ENCODE measurements at places on chromosomes 1 and 21. TPM values are rescaled to one million over a fixed set of nuclear protein-coding genes. Genes with fewer than 3 reads are reported as not detected.

DNA sequence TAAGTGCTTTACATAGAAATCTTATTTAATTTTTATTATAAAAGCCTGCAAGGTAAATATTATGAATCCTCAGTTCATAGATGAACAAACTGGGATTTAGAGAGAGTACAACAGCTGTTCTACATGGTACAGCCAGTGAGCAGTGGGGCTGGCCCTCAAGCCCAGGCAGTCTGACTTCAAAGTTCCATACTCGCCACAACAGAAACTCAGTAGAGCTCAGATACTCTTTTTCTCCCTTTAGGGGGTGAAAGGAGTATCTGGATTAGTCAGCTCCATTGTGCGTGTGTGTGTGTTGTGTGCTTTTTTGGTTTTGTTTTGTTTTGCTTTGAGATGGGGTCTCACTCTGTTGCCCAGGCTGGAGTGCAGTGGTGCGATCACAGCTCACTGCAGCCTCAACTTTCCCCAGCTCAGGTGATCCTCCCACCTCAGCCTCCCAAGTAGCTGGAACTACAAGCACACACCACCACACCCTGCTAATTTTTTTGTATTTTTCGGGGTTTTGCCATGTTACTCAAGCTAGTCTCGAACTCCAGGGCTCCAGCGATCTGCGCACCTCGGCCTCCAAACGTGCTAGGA, 378.5 kb downstream of the SMYD3 start:
- DNase-seq, result no peak

OR6K3 gene
- not detected for total RNA-seq

DNA sequence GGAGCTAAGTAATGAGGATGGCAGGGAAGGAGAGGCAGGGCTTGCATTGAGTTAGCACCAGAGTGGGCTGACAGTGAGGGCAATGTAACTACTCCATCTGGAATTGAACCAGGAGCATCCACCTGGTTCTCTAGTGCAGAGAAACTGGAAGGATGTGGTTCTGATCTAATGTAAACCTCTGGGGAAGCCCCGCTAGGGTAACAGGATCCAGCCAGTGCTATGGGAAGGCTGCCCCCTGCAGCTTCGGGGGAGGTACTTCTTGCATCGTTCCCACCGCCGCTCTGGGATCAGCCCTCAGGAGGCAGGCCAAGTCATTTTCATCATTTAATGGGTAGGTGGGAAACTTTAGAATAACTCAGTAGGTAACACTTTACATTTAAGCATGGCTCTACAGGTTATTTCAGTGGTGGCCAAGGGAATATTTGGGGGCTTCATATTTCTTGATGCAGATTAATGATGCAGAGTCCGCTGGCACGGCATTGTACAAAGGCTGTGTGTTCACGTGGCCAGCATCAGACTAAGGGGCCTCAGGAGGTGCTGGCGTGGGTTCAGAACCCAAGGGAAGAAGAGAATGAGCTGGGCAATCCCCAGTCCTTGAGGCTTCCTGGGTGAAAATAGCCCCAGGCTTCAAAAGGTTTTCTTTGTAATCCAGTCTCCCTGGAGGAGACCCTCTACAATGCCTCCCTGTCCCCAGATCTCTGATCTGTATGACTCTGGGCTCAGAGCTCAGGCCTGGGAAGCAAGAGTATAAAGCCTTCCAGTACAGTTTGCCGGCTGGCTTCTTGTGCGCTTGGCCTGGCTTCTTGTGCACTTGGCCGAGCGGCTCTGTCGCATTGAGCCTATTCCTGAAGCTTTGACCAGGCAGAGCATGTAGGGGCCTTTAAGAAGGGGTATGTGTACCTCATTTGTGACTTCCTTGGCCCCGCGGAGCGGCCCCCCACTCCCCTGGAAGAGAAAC, 26.4 kb upstream of the KAZN start:
- no peak for DNase-seq

DNA sequence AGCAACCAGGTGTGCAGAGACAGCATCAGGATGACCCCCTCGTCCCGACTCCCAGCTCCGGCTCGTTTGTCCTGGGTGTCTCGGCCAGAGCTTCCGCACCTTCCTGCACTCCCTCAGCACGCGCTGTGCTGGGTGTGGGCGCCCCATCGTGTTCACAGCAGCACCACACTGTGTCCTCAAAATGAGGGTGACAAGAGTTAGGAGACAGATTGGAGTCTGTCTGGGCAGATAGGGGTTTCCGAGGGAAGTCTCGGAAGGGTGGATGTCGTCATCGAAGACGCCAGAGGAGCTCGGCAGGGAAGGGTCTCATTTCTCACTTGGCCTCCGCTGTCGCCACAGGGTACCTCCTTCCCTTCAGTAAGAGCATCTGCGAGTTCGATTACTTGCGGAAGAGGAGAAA, 4.1 kb downstream of the CCDC27 start:
- DNase-seq, result no peak

DNA sequence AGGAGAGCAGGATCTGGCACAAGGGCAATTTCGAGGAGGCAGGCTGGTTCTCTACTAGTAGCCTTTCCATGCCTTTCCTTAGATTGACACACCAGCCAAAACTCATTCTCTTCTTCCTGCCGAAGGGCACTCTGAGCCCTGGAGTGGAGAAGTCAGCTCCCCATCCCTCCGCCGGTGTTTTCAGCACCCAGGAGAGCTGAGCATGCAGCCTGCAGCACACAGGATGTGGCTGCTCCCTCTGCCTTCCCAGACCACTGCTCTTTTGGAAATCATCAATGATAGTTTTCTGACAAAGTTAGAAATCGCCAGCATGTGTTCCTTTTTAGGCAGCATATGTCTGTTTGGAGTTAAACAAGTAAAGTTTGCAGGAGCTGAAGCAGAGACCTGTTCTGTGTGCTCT, 11.7 kb downstream of the RNU5D-1 start:
- no peak for DNase-seq

LHX8 gene
- total RNA-seq, result not detected

GRCh38 chr21:45865106-45865835, 116.3 kb upstream of the COL6A1 start:
- DNase-seq, result no peak

DNA sequence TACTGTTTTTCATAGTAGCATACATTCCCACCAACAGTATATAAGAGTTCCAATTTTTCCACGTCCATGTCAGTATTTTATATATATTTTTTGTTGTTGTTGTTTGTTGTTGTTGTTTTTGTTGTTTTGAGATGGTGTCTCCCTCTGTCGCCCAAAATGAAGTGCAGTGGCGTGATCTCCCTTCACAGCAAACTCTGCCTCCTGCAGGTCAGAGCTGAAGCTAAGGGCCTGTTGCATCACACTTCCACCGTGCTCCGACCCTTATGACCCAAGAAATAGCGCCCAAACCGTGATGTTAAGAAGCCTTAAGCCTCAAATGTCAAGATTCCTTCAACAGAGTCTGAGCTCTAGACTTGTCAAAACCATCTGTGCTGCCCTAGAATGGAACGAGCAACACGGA, 2032.3 kb downstream of the MRPL39 start:
- DNase-seq, result no peak

CGN gene
- 4.9 TPM for total RNA-seq

DNA sequence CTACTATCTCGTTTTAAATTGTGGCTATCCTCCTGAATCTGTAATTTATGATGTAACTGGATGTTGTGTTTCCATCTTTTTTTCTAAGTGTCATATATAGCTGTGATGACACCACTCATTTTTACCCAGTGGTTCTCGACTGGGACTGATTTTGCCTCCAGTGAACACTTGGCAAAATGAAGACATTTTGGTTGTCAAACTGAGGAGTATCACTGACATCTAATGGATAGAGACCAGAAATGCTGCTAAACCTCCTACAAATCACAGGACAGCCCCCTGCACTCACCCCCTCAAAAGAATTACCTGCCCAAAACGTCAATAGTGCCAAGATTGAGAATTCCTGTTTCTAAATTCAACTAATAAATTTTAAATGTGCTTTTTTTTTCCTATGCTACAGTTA, 1.9 kb downstream of the TRMT13 start:
- no peak for DNase-seq

GRCh38 chr1:15128520-15129313, 24.8 kb upstream of the TMEM51 start:
- DNase-seq, result peak; percentile 79
